ENCODE measurements at places on chromosomes 2 and 18. TPM values are rescaled to one million over a fixed set of nuclear protein-coding genes. Genes with fewer than 3 reads are reported as not detected.

Gene UGT1A5
- not detected for total RNA-seq

Gene RBM44
- 0.27 TPM for total RNA-seq

Gene CGREF1
- total RNA-seq = 0.80 TPM

Gene VWC2L
- total RNA-seq = not detected

Gene PLA2R1
- total RNA-seq = 2.3 TPM

Gene CDK15
- 0.16 TPM for total RNA-seq

Gene AOX1
- 3.6 TPM for total RNA-seq

Gene MYO3B
- 0.05 TPM for total RNA-seq

Gene LRRC30
- total RNA-seq = not detected

Gene SDC1
- 0.41 TPM for total RNA-seq

Gene ALPI
- total RNA-seq = not detected

Gene GATA6
- total RNA-seq = 60.9 TPM

Gene COLEC11
- total RNA-seq = 4.9 TPM

Gene IL1R1
- 22.6 TPM for total RNA-seq

Gene MC5R
- not detected for total RNA-seq

Gene GALR1
- total RNA-seq = 0.05 TPM

Measured in left ventricle myocardium inferior (tissue), 1 donor.